CD4-positive, alpha-beta T cell treated with Interleukin-17A for 1 hour (primary cell): ENCODE measurements at places on chromosomes 5 and 9.

GRCh38 chr5:132962429-132963021 lies 909 bp downstream of the AFF4 start:
- DNase-seq, result peak; percentile 30

DNA sequence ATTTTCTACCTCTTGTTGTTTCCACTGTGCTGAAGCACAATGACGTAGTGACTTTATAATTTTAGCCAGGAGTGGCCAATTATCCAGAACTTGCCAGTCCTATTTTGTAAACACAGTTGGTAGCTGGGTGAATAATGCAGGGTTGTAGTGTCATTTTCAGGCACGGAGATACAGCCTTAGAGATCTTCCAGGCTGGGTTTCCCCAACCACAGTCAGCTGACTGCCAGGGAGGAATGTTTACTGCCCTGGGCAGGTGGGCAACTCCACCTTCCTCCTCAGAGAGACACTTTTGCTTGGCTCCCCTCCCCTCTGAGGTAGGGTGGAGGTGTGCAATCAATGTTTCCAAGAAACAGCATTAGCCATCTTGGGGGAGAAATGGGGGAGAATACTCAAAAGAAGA lies 228.1 kb upstream of the NR4A3 start:
- no peak for DNase-seq

- DNase-seq, result no peak
Observed at GRCh38 chr5:10485142-10485795, 43.6 kb downstream of the ROPN1L start.

DNA sequence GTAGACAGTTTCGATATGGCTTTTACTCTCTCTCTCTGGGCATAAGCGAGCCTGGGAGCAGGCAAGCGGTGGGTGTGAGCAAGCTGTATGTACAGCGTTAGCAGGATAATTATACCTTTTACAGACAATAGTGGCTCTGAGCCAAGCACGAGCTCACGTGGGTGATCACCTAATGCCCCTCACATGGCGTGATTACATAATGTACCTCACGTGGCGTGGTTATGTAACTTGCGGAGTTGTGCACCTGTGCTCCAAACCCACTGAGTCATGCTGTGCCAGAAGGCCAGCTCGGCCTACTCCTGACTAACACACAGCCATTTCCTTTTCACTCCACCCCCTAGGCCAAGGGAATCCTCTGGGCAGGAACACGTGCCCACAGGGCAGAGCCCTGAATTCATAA lies 797.2 kb downstream of the EFNA5 start:
- no peak for DNase-seq

DNA sequence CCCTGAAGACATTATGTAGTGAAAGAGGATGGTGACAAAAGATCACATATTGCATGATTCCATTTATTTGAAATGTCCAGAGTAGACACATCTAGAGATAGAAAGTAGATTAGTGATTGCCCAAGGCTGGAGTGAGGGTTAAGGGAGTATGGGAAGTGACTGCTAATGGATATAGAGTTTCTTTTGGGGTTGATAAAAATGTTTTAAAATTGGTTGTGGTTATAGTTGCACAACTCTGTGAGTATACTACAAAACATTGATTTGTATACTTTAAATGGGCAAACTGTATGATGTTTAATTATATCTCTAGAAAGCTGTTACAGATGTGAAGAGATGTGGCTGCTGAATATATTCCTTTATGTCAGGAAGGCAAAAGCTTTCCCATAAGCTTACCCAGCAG lies 202.8 kb downstream of the CCDC171 start:
- no peak for DNase-seq

- DNase-seq, result no peak
Observed at GRCh38 chr9:90204128-90204831, 438.3 kb downstream of the DIRAS2 start.

GRCh38 chr5:54317511-54318260 lies 7.3 kb upstream of the ARL15 start:
- DNase-seq, result no peak

DNA sequence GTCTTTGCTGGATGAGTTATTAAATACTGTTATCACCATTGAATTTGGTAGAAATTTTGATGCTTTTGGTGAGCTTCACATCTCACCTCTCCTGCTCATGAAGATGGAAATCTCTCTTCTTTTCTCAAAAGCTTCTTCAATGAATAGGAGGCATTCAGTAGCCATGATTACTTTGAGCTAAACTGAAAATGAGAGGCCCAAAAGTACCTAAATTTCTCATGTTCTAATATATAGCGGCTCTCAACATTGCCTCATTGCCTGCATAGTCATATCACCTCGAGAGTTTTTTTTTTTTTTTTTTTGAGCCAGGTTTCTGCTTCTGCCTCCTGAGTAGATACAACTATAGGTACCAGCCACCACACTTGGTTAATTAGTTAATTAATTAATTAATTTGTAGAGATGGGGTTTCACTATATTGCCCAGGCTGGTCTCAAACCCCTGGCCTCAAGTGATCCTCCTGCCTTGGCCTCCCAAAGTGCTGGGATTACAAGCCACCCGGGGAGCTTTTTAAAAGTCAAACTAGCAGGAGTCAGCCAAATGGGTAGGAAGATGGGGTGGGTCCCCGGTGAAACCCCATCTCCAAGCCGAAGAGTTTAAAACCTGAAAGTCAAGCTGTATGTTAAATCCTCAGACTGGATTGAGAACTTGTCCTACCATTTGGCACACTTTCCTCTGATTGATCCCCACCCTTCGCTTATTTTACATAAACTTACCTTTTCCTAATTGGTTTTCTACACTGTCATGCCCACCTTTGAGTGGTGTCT lies 169.0 kb downstream of the DOCK2 start:
- DNase-seq, result no peak

- no peak for DNase-seq
Observed at GRCh38 chr9:74147906-74148305, 349.2 kb upstream of the RORB start.

DNA sequence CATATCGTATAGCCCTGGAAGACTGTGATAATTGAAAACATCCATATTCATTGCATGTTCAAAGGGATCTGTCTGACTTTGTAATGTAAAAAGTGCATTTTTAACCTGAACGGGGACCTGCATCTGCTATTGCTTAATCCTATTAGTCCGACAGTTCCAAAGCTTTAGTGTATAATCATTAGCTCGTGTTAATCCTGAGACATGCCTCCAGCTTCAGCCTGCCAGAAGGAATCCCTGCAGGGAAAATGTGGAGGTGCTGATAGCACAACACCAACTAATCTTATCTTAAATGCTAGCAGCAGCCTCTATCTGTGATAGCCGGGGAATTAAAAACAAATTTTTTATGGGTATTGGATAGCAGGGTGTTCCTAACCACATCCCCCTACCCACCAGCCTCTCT lies 495.2 kb downstream of the TLE4 start:
- no peak for DNase-seq

- no peak for DNase-seq
Observed at GRCh38 chr9:84314306-84314705, 26.3 kb downstream of the SLC28A3 start.

GRCh38 chr5:132370971-132371602 lies 1.6 kb downstream of the SLC22A5 start:
- no peak for DNase-seq
